EH (cell line): ENCODE measurements at places on chromosomes 3 and 15.

- no peak for DNase-seq
Observed at GRCh38 chr3:147383617-147384016, 22.7 kb downstream of the ZIC4 start.

DNA sequence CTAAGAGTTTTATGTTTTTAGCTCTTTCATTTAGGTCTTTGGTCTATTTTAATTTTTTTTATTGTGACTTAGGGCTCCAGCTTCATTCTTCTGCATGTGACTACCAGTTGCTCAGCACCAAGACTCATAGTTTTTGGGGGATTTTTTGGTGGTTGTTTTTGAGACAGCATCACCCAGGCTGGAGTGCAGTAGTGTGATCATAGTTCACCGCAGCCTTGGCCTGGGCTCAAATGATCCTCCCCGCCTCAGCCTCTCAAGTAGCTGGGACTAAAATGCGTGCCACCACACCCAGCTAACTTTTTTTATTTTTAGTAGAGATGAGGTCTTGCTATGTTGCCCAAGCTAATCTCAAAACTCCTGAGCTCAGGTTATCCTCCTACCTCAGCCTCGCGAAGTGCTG is 19.4 kb downstream of the CDV3 start:
- DNase-seq: no peak

DNA sequence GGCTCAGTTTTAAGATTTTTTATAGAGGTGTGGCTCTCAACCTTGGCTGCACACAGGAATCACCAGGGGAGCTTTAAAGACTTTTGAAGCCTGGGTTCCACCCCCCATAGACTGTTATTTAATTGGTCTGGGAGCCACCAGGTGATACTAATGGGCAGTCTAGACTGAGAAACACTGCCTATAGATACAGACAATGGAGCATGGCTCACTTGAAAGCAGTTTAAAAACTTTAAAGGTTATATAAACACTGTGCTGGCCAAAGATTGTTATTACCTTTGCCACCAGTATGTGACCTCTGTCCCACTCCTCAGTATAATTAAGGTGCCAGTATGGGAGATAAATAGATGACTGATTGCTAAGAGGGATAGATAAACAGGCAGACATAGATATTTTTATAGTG is 3.8 kb downstream of the GOLIM4 start:
- DNase-seq: no peak

DNA sequence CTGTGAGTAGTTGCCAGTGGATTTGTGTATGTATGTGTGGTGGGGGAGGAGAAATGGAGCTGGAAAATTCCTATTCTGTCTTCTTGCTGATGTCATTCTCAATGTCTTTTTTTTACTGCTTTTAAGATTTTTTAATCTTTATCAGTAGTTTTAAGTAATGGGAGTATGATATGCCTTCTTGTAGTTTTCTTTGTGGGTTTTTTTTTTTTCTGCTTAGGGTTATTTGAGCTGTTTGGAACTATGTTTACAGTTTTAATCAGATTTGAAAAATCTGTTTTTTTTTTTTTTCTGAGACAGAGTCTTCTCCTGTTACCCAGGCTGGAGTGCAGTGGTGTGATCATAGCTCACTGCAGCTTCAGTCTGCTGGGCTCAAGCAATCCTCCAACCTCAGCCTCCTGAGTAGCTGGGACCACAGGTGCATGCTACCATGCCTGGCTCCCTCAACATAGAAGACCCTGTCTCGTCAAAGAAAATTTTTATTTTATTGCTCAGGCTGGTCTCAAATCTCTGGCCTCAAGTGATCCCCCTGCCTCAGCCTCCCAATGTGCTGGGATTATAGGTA is 37.1 kb downstream of the RPL39L start:
- DNase-seq: no peak

DNA sequence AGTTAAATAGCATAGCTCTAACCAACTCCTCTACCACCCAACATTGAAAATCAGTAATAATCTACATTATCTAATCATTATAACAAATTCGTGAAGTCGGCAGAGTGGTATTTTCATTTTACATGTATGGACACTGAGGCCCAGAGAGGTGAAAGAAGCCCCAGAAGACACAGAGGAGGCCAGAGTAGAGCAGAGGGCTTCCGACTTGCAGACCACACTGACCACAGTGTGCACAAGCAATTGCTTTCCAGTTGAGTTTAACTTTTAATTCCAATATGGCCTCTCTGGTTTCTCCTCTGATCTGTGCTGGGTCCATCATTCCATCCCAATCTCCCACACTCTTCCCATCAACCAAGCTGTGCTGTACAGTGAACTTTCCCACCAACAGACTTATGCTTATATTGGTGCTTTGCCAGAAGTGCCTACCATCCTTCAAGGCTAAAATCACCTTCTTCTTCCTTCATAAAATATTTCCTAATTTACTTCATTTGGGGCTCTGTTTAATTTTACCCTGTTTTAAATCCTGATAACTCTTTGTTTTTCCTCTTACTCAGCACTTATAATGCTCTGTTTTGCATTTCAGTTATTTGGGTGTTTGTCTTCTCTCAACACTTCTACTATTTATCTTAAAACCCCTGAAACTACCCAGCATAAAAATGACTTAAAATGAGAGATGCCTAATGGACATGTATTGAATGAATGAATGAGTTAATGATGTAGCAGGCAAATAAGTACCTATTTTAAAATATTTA is 81.8 kb upstream of the TNFSF10 start:
- peak; percentile 36 for DNase-seq

GRCh38 chr15:82788496-82788895 is 17.4 kb downstream of the FSD2 start:
- no peak for DNase-seq

- DNase-seq: no peak
Observed at GRCh38 chr3:4077950-4078349, 225.2 kb upstream of the SETMAR start.

- DNase-seq: peak; percentile 60
Observed at GRCh38 chr15:50257924-50258323, 7.6 kb downstream of the HDC start.

DNA sequence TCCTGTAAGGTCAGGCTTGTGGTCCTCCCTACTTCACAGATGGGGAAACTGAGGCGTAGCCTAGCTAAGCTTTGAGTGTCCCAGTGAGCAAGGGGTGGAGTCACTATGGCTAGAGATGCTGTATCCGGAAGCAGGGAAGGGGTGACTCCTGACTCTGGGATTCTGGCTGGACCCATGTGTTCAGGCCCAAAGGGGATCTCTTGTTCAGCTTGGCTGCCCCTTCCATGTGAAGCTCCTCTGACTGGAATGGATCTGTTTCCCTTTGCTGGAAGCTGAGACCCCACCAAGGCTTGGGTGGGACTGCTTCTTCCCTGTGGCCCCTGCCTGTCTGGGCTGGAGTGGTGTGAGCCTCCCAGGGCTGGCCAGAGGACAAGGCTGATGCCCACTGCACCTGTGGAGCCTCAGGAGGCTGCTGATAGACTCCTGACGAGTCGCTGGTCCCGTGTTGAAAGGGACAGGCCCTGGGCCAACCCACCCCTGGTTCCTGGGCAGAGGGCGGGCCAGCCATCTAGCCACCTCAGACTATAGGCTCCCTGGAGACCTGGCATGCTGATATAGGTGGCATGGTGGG is 1.0 kb downstream of the MAPKAPK3 start:
- no peak for DNase-seq

- DNase-seq: no peak
Observed at GRCh38 chr3:35043040-35043439, 596.3 kb upstream of the ARPP21 start.

DNA sequence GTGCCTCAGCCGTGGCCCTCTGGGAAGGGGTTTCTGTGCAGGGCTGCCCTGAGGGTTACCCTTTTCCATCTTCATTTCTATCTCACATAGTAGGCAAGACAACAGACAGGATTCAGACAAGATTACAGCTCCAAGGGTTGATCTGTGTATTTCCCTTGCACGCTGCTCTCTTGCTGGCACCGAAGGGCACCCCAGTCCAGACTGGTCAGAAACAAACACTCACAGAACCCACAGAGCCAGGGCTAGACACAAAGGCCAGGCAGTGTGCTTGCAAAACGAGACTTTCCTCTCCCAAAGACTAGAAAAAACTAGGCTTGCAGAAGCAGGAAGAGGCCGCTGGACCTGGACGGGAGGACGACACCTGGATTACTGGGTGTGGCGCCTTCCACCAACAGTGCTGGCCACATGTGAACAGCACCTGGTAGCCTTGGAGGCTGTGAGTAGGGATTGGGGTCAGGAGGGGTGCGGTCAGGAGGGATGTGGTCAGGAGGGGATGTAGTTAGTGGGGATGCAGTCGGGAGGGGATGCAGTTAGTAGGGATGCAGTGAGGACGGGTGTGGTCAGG is 96.8 kb downstream of the BDH1 start:
- DNase-seq: no peak

GRCh38 chr3:165742351-165742750 is 94.9 kb downstream of the BCHE start:
- DNase-seq: no peak

- no peak for DNase-seq
Observed at GRCh38 chr3:143961342-143961741, 10.3 kb upstream of the DIPK2A start.

- DNase-seq: no peak
Observed at GRCh38 chr15:71573599-71573998, 236.8 kb upstream of the NR2E3 start.

DNA sequence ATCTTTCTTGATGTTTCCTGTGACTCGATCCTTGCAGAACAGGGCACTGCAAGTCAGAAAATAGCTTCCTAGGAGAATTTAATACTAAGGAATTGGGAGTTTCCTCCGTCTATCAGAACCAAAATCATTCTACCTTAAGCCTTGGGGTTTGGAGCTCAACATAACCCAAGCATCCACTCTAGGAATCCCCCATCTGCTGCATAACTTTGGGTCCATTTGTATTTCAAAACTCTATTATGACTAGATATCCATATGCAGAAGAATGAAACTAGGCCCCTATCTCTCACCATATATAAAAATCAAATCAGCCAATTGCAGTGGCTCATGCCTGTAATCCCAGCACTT is 61.7 kb upstream of the AKAP13 start:
- DNase-seq: no peak
